ENCODE measurements at places on chromosomes 2 and 18.

GRCh38 chr18:46563317-46563716 lies 93.7 kb downstream of the LOXHD1 start:
- DNase-seq: no peak

GRCh38 chr2:173934895-173935294 lies 30.3 kb downstream of the SP3 start:
- no peak for DNase-seq

DNA sequence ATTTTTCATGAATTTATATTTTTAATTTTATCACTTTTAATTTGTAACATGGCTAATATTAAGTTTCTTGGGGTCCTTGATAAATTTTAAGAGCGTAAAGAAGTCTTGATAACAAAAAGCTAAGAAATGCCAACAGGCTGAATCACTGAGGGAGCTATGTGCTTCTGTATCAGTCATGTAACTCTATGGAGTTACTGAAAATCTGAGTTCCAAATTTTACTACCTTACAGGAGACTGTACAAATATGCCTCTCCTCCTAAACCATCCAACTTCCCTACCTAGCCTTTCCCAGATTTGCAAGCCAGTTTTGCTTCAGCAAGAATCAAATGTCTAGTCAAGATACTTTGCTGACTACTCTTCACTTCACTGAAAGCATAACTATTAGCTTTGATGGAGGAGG lies 35.7 kb downstream of the FEZ2 start:
- DNase-seq: no peak

GRCh38 chr2:206824993-206825392 lies 59.6 kb downstream of the FASTKD2 start:
- no peak for DNase-seq

DNA sequence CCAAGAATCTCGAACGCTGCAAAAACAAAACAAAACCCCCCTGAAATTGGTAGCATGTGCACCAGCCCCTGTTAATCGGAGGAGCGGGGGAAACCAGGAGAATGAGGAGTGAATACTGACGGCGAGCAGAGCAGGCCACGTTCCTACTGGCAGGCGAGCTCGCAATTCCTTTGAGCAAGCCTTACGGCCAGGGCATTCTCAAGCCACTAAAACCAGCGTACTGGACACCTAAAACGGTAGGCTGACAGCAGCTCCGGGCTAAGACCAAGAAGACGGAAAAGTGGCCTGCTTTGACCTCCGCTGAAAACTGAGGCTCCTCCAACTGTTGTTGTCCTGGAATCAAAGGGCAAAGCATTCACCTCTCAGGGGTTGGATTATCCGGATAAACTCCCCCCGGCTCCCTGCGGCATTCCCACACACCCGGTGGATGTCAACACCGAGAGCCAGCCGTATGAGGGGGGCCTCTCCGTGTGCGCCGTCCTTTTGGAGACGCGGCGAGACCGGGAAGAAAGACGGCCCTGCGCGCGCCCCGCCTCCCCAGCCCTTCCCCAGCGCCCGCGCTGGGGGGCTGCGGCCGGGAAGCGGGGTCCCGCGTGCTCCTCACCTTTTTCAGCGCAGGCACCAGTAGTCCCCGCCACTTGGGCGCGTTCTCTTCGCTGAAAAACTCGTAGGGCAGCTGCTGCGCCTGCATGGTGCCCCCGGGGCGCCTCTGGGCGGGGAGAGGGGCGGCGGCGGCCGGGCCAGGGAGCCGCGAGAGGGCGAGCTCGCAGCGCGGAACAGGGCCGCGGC lies 925 bp downstream of the SOS1 start:
- no peak for DNase-seq

DNA sequence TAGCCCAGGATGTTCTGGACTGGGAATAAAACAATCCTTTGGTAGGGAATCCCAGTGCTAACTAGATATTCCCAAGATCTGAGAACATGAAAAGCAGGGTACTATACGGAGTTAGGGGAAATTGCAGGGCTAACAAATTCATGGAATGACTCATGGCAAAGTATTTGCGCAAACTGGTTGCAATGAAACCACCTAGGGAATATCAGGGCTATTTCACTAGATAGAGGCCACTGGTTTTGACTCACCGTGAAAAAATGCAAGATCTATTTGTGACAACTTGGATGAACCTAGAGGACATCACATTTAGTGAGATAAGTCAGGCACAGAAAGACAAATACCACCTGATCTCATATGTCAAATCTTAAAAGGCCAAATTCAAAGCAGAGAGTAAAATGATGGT lies 233.3 kb downstream of the MBD2 start:
- DNase-seq: no peak

- DNase-seq: no peak
Observed at GRCh38 chr2:132460781-132461180, 44.2 kb downstream of the GPR39 start.

DNA sequence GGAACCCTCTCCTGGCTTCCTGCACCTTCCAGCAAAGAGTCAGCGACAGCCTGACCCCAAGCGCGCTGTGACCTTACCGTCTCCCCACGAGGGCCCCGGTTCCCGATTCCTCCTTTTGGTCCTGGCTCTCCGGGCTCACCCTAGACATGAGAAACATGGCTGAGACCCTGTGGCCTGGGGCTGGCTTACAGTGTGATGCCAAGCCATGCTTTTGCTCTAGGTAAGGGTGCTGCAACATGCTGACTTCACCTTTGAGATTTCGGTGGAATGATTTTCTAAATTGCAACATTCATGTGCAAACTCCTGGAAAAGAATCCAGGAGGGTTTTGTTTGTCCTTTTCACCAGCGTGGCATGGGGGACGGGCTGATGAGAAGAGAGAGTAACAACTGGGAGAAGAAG lies 63.9 kb downstream of the COL6A3 start:
- no peak for DNase-seq

- no peak for DNase-seq
Observed at GRCh38 chr2:235812185-235812665, 318.4 kb downstream of the AGAP1 start.

All from GM12864 (cell line).